Stimulated activated naive CD8-positive, alpha-beta T cell treated with anti-CD3 and anti-CD28 coated beads, Interleukin-15, amount 100 ng/mL, for 72 hours (primary cell): ENCODE measurements at places on chromosomes 5 and 9.

DNA sequence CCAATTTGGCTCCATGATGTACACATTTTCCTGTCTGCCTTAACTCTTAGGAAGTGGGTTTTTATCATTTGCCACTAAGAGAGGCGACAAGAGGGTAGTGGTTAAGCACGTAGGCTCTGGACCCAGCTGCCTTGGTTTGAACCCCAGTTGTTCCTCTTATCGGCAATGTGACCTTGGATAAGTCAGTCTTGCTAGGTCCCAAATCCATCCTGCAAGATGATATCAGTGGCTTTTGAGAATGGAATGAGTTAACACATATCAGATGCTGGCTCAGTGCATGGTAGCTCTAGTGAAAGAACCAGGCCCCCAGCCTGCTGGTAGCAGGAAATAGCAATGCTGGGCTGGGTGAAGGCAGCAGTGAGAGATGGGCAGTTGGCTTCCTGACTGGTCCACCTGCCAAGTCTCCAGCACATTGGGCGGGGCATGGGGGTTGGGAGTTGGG lies 72.5 kb downstream of the STK10 start:
- DNase-seq, result no peak

- DNase-seq, result no peak
Observed at GRCh38 chr5:24363789-24364481, 280.8 kb downstream of the CDH10 start.

GRCh38 chr9:15010581-15010980 lies 100.4 kb upstream of the FREM1 start:
- no peak for DNase-seq

DNA sequence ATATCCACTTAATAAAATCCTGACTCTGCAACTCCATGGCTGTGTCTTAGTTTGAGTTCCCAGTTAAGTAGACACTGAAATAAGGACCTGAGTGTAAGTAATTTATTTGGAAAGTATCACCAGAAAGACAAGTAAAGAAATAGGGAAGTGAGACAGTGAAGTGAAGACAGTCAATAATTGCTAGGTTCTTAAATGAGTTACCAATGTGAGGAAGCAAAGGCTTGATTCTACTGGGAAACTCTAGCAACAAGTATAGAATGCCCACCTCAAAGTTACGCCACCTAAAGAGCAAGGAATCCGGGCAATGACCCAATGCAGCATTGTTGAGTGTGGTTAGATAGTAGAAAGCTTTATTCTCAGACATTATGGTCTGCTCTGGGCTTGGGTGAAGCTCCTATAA lies 383.9 kb downstream of the TLR4 start:
- no peak for DNase-seq
